T1000 (cell line): ENCODE measurements at places on chromosomes 5 and 9.

DNA sequence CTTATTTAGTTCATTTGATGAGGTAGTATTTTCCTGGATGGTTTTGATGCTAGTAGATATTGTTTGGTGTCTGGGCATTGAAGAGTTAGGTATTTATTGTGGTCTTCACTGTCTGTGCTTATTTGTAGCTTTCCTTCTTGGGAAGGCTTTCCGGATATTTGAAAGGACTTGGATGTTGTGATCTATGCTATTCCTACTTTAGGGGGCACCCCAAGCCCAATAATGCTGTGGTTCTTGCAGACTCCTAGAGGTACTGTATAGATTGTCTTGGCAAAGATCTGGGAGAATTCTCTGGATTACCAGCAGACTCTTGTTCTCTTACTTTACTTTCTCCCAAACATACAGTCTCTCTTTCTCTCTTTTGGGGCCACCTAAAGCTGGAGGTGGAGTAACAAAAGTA lies 315.7 kb downstream of the MAT2B start:
- DNase-seq, result no peak

DNA sequence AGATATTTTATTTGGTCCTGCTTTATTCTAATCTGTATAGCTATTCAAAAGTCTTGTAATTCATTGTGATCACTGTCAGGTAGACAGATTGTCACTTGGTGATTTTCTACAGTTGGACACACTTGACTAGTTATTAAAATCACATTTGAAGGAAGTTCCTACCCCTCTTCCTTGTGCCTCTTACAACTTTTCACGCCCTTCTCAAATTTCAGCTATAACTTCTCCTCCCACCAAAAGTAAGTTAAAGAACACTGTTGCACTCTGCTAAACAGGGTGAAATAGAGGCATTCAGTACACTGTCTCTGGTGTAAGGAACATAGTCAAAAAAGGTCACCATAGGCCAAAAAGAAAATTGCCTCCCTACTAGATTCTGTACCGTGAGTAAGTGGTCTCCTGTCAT lies 142.1 kb upstream of the POU5F2 start:
- DNase-seq, result no peak

DNA sequence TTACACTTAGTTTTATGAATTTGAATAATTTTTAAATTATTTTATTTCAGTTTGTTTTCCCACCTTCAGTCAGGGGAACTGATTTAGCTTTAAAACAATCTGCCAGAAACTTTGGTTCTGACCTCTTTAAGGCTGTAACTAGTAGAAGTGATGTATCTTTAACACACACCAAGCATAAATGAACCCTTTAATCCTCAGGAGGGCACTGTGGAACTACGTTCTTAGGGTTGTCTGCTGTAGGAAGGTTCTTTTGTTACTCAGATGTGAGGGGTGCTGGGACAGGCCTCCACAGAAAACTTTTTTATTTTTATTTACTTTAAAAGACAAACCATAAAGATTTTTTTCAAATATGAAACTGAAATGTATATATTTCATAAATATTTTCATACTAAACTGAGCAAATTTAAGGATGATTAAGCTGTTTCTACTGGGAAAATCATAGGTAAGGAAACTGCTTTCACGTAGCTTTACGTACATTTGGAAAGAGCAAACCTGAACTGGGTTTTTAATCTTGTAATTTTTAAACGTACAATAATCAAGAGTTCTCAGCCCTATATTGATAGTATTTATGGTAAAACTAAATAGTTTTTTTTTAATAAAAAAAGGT lies 5.3 kb downstream of the KLF4 start:
- DNase-seq, result no peak

GRCh38 chr5:42767491-42768105 lies 11.0 kb downstream of the CCDC152 start:
- DNase-seq, result no peak

DNA sequence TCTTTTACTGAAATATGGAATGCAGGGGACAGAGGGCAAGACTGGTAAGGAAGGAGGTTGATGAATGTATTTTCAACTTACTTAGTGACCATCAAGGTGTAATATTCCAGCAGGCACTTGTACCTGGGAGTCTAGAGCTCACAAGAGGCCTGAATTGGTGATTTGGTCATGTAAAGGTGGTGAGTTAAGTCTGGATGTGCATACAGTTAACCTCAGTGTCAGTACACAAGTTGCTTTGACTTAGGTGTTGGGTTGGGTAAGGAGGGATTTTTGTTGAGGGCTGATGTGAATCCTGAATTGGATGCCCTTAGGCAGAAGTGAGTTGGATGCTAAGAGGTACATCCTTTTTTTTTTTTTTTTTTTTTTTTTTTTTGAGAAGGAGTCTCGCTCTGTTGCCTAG lies 7.4 kb downstream of the SREK1 start:
- DNase-seq, result no peak

GRCh38 chr9:89477811-89478630 lies 19.9 kb downstream of the SEMA4D start:
- no peak for DNase-seq

- no peak for DNase-seq
Measured at GRCh38 chr9:97704851-97705250, 7.7 kb upstream of the XPA start.

GRCh38 chr9:124110307-124110915 lies 98.8 kb downstream of the LHX2 start:
- peak; percentile 48 for DNase-seq

- peak; percentile 34 for DNase-seq
Measured at GRCh38 chr5:158174918-158175851, 316.2 kb upstream of the CLINT1 start.

DNA sequence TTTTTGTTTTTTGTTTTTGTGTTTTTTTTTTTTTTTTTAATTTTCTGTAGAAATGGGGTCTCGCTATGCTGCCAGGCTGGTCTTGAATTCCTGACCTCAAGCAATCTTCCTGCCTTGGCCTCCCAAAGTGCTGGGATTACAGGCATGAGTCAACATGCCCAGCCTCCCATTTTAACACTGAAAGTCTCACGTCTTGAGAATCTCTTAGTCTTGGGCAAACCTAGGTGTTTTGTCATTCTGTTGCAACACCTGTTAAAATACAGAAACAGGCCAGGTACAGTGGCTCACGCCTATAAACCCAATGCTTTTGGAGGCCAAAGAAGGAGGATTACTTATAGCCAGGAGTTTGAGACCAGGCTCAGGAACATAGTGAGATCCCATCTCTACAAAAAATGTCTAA lies 599.0 kb downstream of the TLR4 start:
- no peak for DNase-seq

- no peak for DNase-seq
Measured at GRCh38 chr9:34578241-34579103, 11.1 kb downstream of the CNTFR start.

GRCh38 chr9:110105107-110105506 lies 102.9 kb downstream of the C9orf152 start:
- no peak for DNase-seq

DNA sequence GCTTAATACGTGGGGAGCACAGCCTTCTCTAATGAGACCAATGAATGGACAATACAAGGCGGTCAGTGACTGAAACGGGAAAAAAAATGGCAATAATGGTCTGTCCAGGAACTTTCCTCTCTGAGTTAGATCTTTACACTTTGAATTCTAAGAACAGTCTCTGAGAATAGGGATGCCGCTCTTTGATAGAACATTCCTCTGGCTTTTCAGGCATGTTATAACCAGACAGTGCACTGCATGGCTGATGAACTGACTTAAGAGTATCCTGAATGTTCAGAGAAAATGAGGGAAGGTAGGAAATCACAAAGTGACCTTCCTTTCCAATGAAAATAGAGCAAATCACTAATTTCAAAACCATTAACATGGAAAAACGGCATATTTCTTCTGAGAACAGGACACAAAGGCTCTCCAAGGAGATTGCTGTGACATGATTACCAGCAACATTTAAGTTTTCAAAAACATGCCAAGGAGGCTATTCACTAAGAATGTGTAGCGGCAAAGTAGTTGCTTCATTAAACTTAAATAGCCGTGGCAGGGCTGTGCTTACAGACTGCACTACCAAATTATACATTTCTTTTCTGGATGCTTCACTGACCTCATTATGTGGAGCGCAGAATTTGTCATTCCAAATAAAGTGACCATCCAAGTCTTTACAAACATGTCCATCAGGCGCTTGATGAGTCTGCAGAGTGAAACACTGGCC lies 105.9 kb downstream of the MARCHF3 start:
- DNase-seq, result no peak

DNA sequence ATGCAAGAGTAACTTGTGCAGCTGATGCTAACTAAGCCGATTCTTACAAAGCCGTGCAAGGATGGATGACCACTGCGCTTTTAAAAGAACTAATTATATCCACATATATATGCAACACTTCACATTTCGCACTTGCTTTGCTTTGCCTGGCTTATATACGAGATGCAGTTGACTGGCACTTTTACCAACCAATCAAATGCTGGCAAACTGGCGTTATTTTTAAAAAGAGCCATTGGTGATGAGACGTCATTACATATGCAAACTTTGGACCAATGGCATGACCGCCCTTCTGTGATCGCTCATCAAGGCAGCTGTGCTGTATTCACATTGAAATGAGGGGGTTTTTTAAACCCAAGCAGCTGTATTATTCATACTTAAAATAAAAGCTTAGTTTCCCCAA lies 1147.7 kb upstream of the WWC1 start:
- no peak for DNase-seq

GRCh38 chr5:5145651-5146529 lies 5.8 kb downstream of the ADAMTS16 start:
- DNase-seq, result peak; percentile 38

DNA sequence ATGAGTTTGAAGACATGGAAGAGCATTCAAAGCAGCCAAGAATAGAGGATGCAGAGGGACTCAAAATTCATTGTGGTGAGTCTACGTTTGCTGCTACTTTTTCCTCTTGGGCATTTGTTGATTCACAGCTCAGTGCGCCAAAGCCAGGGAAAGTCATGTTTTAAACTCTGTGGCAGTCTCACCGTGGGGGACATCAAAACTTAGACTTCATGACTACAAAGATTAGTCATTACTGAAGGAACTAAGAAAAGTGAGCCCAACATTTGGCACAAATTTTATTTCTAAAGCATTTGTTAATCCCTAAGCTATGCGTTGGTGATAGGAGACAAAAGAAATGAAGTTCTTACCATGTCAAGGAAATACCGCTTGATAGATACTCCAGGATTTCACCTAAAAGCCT lies 73.7 kb upstream of the MTAP start:
- no peak for DNase-seq

- no peak for DNase-seq
Measured at GRCh38 chr5:158979290-158979689, 120.4 kb downstream of the EBF1 start.
